ENCODE measurements at places on chromosomes 16 and 17.

- DNase-seq: no peak
Observed at GRCh38 chr16:2083409-2083808, 35.6 kb downstream of the TSC2 start.

- DNase-seq: no peak
Observed at GRCh38 chr16:23950898-23951297, 115.1 kb downstream of the PRKCB start.

GRCh38 chr17:42118545-42118944 is 2.6 kb downstream of the KAT2A start:
- DNase-seq: no peak

GRCh38 chr16:27273330-27273669 is 4.7 kb upstream of the NSMCE1 start:
- no peak for DNase-seq

GRCh38 chr16:86362155-86362849 is 148.0 kb upstream of the FOXF1 start:
- DNase-seq: no peak

GRCh38 chr16:67518676-67519075 is 10.0 kb upstream of the RIPOR1 start:
- DNase-seq: no peak

- no peak for DNase-seq
Observed at GRCh38 chr17:37025847-37026530, 77.2 kb downstream of the AATF start.

DNA sequence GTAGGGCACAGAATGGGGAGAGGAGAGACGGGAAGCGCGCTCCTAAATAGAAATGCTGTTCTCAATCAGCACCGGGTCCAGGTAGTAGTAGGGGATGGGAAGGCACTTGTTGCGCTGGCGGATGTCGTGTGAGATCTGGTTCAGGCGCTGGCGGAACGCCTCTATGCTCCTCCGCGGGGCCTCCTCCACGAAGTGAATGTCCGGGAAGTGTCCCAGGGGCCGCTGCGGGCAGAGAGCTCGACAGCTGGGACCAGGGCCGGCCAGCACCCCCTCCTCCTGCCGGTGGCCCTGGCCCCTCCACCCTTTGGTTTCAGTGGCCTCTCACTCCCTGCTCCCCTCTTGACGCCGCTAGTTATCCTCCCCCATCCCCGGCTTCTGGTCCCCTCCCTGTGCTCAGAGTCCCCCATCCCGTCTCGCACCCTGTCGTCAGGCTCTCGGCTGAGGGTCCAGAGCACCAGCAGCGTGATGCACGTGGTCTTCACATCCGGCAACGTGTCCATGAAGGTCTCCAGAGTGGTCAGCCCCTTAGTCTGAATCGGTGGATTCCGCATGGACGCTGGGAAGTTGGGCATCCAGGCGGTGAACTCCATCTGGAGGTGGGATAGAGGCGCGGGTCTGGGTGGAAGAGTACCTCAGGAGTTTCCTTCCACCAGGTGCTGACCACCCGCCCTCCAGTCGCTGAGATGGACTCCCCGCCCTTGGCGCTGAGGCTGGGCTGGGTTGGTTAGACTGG is 14.6 kb downstream of the ALOX12B start:
- DNase-seq: no peak

- DNase-seq: no peak
Observed at GRCh38 chr17:48730240-48730550, 1.6 kb upstream of the HOXB13 start.

GRCh38 chr17:42287305-42287976 is 857 bp upstream of the STAT5A start:
- DNase-seq: no peak

- peak; percentile 45 for DNase-seq
Observed at GRCh38 chr17:77887464-77888241, 70.8 kb upstream of the TNRC6C start.

DNA sequence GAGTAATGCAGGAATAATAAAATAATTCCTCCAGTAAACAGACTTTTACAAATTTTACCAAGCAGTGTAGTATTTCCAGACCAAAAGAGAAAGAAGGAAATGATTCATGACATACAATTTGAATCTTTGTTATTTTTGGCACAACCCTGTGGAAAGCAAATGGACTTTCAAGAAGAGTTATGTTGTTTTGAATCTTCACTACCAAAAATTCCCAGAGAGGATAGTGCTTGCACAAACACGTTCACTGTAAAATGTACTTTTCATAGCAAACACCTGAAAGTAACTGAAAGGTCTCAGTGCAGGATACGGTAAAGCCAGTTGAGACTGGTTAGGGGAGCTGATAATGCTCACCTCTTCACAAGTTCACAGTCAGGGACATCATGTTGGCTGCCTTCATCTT is 107.1 kb downstream of the USP22 start:
- no peak for DNase-seq

DNA sequence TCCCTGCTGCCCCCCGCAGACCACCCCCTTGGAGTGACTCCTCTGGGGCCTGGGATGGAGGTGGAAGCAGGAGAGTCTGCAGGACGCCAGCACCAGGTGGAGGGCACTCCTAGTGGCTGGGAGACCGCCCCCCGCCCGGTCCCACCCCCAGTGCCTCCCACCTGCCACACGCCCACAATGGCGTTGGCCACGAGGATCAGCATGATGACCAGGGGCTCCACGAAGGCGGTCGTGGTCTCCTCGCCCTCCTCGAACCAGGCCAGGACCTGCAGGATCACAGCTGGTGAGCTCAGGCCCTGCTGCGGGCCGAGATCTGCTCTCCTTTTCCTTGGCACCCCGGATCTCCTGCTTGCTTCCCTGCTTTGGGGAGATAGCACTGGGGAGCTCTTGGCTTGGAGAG is 12.8 kb downstream of the ATP2A3 start:
- no peak for DNase-seq

DNA sequence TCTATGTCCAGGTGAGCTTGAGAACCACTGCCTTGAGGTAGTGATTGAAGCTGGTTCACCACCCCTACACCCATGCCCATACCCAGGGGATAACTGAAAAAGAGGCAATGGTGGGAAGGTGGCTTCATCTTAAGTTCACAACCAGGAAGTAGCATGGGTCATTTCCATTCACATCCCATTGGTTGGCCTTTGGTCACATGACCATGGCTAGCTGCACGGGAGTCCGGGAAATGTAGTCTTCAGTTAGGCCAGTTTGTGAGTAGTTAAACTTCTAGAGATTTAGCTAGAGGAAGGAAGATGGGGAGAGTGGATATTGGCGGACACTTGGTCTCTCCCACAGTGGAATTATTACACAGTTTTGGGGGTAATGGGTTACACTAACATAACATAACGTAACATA is 92.9 kb downstream of the RGS9 start:
- DNase-seq: no peak

Measured in activated CD4-positive, alpha-beta T cell treated with anti-CD3 and anti-CD28 coated beads, Interleukin-2, amount 50 U/mL, for 24 hours (primary cell).